ENCODE measurements at places on chromosomes 11 and 22.

GRCh38 chr11:84261707-84262106, 975.5 kb upstream of the CCDC90B start:
- no peak for DNase-seq

GRCh38 chr22:49354516-49355210, 473.0 kb downstream of the BRD1 start:
- DNase-seq: no peak

- DNase-seq: no peak
Observed at GRCh38 chr11:11025087-11025486, 167.2 kb upstream of the ZBED5 start.

DNA sequence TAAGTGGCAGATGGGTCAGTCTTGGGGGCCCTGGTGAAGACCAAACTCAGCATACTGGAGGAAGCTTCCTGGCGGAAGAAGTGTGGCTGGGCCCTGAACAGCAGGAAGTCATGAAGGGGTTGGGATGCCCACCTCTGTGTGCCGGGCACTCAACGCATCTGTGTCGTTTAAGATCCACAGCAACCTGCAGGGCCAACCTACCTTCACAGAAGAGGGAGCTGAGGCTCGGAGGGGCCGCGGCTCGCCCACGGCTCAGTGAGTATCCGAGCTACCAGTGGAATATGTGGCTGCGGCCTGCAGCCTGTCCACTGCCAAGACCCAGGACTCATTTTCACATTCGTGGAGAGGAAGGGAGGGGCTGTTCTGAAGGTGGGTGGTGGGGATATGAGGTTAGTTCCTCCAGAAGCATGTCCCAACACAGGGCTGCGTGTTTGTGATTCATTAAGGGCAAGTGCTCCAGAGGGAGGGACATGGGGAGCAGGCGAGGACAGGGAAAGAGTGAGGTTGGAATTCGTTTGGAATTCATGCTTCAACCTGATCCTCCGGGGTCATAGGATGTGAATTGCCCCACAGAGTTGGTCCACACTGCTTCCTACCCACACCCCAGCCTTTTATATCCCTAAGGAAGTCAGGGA, 99.6 kb downstream of the MPPED1 start:
- DNase-seq: no peak

DNA sequence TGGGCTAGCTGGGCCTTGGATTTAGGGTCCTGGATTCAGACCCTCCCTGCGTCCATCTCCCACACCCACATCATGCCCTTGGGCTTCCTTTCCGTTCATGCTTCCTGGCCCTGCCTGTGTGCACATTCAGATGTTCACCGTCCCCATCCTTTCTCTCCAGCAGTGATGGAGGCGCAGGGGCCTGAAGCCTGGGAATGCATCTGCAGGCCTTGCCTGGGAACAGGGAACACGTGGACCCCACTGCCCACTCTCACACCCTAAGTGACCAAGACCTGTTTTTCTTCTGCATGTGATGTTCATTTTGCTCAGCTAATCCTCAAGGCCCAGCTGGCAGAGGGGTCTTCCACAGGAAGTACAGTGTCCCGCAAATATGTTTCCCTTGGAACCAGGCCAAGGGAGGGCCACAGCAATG, 91.6 kb upstream of the PARVA start:
- no peak for DNase-seq

- no peak for DNase-seq
Observed at GRCh38 chr11:43898574-43898973, 17.9 kb downstream of the ALKBH3 start.

GRCh38 chr11:122778148-122778547, 60.2 kb upstream of the CRTAM start:
- DNase-seq: no peak

DNA sequence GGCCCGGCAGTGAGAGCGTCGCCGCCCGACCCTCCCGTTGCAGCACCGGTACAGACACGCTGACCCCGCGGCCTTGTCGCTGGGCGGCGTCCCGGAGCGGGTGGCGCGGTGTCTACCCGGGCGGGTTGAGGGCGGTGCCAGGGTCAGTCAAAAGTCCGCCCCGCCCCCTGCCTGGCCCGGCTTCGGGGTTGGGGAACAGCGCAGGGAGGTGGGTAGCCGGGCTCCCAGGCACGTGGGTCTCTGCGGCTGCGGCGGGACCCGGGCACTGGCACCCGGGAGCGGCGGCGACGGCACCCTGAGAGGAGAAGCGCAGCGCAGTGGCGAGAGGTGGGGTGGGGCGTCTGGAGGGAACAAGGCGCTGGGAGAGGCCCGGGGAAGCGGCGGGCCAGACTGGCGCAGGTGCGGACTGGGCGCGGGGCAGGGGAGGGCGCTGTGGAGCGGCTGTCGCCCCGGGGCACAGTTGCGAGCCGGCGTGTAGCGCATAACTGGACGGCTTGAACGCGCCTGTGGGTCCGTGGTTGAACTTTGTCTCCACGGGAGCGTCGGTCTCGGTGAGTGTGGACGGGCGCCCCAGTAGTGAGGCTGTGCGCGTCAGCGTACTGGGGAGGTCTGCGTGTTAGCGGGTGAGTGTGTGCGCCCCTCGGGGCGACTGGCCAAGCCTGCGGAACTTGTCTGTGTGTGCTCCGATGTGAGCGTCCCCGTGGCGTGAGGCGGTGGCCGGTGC, at the start of gene P2RY2:
Gene P2RY2, plus strand, starts transcription at position 176 of the 724 bp plus-strand sequence. CDS start 15,879 bp downstream, outside the sequence.
- no peak for DNase-seq

DNA sequence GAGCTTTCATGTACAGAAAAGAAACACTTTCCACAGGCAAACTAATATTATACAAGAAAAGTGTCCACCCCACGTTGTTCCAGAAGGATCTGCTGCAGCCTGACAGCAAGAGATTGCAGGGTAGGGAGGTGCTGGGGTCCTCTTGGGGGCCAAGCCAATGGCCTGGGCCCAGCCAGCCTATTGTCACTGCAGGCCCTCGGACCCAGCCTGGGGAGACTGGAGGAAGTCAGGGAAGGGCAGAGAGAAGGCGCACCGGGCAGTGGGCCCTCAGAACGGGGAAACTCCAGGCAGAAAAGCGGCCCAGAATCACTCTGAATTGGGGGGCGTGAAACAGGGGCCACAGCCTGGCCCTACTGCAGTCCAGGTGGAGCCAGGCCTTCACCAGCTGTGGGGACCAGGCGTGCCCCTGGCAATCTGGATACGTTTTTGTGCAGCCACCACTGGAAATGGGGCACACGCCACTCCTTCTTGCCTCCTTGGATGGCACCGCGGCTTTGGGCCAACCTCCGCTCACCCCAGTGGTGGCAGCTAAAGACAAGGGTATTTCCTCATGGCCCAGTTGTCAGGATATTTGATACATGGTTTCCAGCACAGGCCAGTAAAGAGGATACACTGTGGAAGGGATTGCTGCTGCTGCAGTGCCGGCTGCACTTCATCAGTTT, 3.9 kb upstream of the NAP1L4 start:
- no peak for DNase-seq

- no peak for DNase-seq
Observed at GRCh38 chr11:46759196-46759595, 40.2 kb downstream of the F2 start.

DNA sequence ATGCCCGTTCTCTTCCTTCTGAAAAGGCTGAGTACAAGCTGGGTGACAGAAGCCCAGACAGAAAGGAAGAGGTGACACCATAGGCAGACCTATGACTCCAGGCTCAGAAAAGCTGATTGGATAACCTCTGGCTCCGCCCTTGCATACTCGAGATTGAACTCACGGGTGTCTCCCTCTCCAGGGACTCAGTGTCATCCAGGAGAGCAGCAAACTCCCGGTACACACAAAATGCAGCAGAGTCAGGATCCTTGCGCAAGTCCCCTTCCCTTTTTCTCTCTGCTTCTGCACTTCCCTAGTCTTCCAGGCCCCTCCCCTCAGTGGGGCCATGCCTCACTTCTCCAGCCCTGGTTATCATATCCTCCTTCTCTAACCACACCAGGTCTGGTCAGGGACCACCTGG, 9.8 kb downstream of the SCN4B start:
- DNase-seq: no peak

DNA sequence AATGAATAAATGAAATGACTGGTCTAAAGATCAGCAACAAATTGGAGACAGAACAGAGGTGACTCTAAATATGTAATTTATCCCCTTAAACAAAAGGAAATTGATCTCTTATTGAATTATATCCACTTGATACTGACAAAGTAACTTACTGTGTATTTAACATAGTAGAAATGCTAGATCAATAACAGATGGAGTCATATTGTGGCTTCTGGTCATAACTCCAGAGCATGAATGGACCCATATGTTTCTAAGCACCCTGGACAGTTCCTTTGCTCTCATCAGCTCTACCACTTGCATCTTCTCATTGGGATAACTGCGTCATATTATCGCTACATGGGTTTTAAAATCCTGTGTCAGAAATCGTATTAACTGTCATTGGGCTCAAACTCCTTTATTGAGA, 222.3 kb downstream of the ETS1 start:
- peak; percentile 27 for DNase-seq

DNA sequence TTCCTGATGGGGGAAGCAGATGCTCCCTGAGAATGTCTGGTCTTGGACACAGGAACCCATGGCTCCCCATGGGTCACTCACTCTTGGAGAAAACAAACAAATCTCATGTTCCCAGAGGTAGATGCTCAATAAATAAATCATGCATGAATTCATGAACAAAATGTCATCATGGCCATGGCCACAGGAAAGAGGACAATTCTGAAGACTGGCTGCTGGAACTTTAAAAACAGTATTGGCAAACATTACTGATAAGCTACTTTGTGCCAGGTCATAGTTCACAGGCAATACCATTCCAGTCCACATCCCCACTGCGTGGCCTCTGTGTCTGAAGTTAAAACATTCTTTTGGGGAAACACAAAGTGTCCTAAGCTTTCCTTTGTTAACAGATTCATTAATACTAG, 9.2 kb upstream of the SMIM35 start:
- DNase-seq: no peak

- no peak for DNase-seq
Observed at GRCh38 chr11:76291576-76292526, 85.5 kb upstream of the WNT11 start.

DNA sequence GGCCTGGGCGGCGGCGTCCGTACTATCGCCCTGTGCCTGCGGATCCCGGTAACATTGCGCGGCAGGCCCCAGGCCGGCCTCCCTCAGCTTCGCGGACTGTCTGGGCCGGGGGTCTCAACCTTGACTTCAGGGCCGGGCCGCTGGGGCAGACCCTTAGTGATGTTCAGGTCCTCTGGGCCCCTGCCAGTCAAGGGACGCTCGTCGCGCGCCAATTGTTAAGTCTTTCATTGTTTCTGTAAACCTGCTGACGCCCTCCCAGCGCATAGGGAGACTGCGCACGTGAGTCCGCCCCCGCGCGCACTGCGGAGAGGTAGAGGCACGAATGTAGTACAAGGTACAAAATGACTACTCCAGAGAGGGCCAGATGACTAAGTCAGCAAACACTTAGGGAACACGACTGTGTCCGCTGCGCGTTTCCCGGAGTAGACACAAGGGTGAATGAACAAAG, 451 bp upstream of the HDHD5 start:
- DNase-seq: peak; percentile 13

- no peak for DNase-seq
Observed at GRCh38 chr11:1693327-1694063, 3.5 kb upstream of the KRTAP5-6 start.

DNA sequence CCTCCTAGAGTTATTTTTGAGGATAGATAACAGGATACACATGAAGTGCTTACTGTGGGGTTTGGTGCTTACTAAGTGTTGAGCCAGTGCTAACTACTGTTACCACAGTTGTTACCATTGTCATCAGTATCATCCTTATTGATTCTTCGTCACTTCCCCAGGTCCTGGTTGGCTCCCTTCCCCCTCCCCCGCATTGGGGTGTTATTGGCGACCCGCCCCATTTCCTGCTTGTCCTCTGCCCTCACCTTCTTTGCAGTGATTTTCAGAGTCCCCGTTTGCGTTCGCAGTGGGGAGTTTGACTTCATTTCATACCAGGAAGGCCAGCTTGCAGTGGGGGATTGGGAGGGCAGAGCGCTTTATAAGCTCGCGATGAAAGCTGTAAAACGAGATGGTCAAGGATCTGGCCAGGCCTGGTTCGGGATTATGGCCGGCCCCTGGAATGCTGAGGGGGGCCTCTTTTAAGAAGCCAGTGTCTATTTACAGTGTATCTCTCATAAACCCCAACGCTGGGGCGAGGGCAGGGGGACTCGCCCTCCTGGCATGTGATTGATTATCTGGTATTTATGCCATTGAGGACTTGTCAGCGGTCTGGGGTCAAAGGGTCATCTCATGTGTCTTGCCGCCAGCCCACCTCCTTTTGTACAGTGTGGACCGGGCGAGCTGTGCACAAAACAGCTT, 84.6 kb upstream of the NNMT start:
- no peak for DNase-seq

DNA sequence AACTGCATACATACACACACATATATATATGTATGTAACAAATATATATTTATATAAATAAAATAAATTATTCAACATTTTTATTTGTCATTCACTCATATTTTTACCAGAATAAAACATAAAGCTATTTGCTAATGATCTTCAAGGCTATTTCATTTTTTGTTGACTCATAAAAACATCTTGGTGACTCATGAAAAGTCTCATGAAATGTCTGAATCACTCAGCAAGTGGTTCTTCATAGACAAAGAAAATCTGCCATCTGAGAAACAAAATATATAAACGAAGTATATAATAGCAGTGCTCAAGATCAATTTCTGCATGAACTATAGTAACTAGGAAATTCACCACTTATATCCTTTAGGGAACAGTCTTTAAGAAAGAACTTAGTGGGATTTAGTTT, 764.8 kb upstream of the FAT3 start:
- DNase-seq: no peak

GRCh38 chr11:121246021-121246768, 46.4 kb upstream of the SC5D start:
- DNase-seq: no peak

DNA sequence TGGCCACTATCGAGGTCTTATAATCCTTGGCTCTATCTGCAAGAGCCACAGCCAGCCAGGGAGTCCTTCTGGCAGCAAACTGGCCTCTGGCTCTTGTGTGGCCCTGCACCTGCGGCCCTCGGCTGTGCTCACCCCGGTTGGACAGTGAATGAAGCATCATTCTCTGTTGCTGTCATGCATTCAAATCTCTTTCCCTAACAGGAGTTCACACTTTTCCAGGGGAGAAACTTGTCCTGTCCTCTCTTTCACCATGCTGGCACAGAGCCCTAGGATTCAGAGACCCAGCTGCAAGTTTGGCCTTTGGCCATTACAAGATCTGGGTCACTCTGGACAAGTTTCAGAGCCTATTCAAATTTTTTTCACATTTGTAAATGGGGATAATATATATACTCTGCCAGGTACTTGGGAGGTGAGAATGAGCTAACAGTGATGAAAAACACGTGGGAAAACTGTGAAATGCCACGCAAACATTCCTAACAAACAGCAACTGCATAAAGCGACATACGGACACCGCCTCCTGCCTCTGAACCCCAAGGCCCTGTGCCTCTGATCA, 34.2 kb downstream of the TMEM184B start:
- no peak for DNase-seq

Measured in non-pigmented ciliary epithelial cell (primary cell).